Right cardiac atrium (tissue), 5 donors: ENCODE measurements at places on chromosomes 6 and 20. TPM values are rescaled to one million over a fixed set of nuclear protein-coding genes. Genes with fewer than 3 reads are reported as not detected.

DNA sequence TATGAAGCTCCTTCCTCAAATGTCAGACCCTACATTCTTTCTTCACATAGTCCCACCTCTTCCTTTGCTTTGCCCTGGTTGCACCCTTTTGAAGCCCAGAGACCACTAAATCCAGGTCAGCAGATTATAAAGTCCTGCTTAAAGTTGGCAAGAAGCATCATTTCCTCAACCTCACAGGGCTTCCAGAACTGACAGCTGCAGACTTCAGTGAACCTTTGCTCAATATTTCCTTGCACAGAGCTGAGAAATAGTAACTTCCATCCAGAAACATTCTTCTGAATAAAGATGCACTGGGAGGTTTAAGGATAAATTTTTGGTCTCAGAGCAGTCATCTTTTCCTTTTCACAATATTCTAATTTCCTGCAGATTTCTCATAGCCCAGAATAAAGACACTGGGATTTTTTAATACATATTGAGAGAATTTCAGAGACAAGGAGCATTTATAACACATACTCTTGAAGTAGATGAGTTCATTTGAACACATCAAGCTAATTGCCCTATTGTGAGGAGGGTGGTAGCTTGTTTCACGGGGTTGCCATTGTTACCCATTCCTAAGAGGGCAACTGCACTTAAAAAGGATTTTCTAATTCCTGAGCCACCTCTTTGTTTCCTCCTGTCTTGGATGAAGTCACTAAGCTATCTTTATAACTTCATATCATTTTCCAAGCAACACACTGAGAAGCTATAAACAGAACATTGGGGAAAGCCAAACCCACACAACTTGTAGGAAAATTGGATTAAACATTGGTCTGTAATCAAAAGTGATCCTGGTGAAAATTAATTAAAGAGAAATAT, 150.2 kb upstream of the PLN start:
- DNase-seq = no peak

DNA sequence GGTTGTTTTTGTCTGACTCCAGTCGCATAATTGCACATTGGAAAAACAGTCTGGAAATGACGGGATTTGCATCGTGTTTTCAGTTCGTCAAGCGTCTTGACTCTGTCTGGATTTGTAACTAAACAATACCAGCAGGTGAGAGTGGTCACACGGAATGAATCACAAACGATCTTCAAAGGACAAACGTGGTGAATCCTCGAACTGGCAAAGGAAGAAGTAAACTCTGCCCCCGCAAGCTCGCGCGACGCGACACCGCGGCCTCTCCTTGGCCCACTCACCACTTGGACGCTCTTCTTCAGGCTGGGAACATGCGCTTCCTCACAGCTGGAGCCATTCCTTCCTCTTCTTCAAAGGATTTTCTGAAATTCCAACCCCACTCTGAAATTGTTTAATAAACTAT, 352.6 kb downstream of the THBS2 start:
- DNase-seq = no peak

FAM209B gene
- total RNA-seq = not detected

NEDD9 gene
- 25.9 TPM for total RNA-seq

- DNase-seq = no peak
These were observed 144.5 kb downstream of the CEBPB start for GRCh38 chr20:50335105-50335504.
